ENCODE measurements at places on chromosomes 2 and 18. TPM values are rescaled to one million over a fixed set of nuclear protein-coding genes. Genes with fewer than 3 reads are reported as not detected.

Gene NGEF
- 14.4 TPM for total RNA-seq

Gene RAD51AP2
- 0.89 TPM for total RNA-seq

Gene IL36G
- 14.0 TPM for total RNA-seq

Gene SALL3
- total RNA-seq = not detected

Gene GPAT2
- total RNA-seq = 2.9 TPM

Gene SIX3
- 0.38 TPM for total RNA-seq

Gene KATNAL2
- total RNA-seq = 2.3 TPM

Gene EHD3
- total RNA-seq = 5.7 TPM

Gene ABHD3
- 4.7 TPM for total RNA-seq

Gene OTX1
- total RNA-seq = 12.9 TPM

Gene IL36B
- total RNA-seq = 1.5 TPM

Gene SIX2
- 0.34 TPM for total RNA-seq

Gene SERPINB4
- total RNA-seq = not detected

Gene SLC5A7
- total RNA-seq = not detected

Gene SNORC
- total RNA-seq = 11.7 TPM

Gene CGREF1
- total RNA-seq = 4.2 TPM

Gene TUBA3E
- not detected for total RNA-seq

Gene TUBA4B
- total RNA-seq = not detected

Gene BAZ2B
- 61.7 TPM for total RNA-seq

Gene DYNAP
- total RNA-seq = not detected

Gene GLI2
- total RNA-seq = 6.7 TPM

Gene LYPD6
- total RNA-seq = 0.93 TPM

Gene CHRNG
- total RNA-seq = not detected

Gene MC2R
- total RNA-seq = not detected

Gene SEMA4F
- 4.9 TPM for total RNA-seq

Gene B4GALT6
- total RNA-seq = 3.4 TPM

Gene SPP2
- not detected for total RNA-seq

Gene CXCR2
- total RNA-seq = 3.5 TPM

Gene POTEC
- total RNA-seq = not detected

Gene GALR1
- total RNA-seq = 0.16 TPM

All from suprapubic skin (tissue), 4 donors.